ENCODE measurements at places on chromosomes 2 and 18.
A peak's percentile ranks its signal among the peaks of the same experiment; 100 is the strongest.

DNA sequence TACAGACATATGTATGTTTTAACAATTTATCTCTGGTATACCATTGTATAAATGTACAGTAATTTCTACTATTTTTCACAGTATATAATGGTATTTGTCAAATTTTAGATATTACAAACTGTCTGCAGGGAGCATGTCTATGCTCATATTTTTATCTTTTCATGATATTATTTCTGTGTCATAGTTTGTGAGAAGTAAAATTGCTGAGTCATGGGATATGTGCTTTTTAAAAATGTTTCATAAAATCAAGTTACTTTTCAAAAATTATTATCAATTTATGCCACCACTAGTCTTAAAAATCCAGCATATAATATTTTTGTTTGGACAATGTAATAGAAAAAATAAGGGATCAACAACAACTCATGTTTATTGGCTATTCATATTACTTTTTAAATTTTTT is 9.1 kb upstream of the ZNF804A start:
- no peak for DNase-seq

DNA sequence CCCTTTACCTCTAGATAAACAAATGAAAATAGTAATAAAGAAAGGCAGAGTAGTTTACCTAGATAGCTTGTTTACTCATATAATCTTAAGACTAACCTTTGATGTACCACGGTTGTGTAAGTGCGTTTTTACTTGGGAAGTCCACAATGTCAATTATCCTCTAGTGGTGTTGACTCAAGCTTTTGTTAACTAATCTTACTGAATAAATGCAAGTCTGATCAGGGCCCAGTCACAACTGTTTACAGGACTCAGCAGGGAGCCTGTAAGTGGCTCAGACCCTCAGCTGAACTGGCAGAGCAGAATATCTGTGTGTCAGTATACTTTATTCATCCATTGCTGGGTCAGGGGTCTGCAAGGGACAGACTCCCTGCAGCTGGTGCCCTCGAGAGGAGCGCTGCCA is 98.1 kb upstream of the ACAA2 start:
- DNase-seq: no peak

DNA sequence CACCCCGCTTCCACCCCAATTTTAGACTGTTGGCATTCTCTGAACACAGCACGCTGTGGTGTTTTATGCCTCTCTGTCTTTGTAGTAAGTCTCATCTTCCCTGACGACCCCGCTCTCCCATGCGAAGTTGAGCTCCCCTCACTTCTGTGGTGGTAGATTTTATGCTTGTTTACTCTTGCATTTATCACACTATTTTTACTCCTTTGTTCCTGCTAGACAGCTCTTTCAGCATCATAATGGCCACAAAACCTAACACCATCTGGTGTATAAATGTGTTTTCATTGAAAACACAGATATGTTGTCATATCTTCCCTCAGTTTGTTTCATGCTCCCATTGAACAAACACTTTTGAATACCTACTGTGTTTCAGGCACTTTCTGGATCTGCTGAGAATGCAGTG is 57.1 kb downstream of the PKP4 start:
- no peak for DNase-seq

DNA sequence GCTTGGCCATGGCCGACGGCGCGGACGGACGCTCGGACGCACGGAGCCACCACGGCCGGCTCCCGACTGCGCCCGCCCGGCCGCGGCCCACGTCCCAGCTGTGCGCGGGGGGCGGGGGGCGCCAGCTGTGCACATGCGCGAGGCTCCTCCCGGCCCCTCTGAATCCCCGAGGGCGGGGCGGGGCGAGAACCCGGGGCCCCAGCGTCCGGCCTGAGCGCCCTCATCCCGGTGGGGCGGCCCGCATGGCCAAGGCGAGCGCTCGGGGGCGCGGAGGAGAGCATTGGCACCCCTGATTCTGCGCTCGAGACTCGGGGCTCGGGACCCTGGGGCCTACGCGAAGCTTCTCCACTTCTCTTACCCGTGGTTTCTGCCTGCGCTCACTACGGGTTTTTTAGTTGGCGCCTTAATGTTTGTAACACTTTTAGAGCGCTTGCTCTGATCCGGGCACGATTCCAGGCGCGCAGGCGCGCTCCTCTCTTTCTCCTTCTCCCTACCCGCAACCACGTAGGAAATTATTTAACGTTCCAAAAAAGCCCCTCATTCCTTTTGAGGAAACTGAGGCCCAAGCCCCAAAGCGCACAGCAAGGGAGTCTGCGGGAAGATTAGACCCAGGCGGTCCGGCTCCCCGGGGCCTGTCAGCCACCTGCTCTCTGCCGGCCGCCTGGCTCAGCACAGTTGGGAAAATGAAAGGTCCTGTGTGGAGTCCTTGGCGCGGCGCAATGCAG is at the start of gene PXDN:
Gene PXDN (minus strand): TSS at position 70 of the 725 bp plus-strand sequence. CDS start 60 bp downstream, at position 10.
- peak; percentile 80 for DNase-seq

DNA sequence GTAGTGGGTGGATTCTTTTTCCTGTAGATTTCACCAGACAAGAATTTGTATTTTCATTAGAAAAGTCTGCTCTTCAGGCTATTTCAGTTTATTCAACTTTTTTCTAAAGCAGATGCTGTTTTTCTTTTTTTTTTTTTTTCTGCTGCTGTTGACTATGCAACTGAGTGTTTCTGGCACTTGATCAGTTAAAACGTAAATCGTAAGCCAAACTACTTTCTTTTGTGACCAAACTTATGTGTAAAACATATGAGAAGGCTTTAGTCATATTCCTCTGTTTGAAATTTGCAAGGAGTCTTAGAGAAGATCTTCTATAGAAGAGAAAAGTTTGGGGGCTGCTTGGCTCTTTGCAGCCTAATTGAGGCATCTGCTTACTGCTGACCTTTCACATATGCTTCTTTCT is 170.1 kb downstream of the PARD3B start:
- no peak for DNase-seq

- no peak for DNase-seq
Observed at GRCh38 chr2:43851011-43851980, 12.5 kb downstream of the ABCG8 start.

DNA sequence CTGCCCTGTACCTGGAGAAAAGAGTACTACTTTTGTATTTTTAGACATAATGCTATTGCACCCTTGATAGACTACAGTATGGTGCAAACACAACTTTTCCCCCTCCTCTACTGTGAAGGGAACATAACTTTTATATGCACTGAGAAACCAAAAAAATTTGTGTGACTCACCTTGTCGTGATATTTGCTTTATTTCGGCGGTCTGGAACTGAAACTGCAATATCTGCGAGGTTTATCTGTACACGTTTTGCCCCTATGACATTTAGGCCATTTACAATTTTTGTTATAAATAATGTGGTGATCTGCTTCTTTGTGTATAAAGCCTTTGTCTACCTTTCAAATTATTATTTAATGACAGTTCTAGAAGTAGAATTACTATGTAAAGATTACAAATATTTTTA is 34.4 kb upstream of the AAK1 start:
- no peak for DNase-seq

DNA sequence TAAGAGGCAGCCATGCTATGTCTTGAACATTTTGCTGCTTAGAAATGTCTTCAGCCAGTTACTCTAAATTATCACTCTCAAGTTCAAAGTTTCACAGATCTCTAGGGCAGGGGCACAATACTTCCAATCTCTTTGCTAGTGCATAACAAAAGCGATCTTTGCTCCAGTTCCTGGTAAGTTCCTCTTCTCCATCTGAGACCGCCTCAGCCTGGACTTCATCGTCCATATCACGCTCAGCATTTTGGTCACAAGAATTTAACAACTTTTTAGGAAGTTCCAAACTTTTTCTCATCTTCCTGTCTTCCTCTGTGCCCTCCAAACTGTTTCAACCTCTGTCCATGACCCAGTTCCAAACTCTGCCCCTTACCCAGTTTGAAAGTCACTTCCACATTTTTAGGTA is 8.8 kb upstream of the SLC35F5 start:
- no peak for DNase-seq

DNA sequence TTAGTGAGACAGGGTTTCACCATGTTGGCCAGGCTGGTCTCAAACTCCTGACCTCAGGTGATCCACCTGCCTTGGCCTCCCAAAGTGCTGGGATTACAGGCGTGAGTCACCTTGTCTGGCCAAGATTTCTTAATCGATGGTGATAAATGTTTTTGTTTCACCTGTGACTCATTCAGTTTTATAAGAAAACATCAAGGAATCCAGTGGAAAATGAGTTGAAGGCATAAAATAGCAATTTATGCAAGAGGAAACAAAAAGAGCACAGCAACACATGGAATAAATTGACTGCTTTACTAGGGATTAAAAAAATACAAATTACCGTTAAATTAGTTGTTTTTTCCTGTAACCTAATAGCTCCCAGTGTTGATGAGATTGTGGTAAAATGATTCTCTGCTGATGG is 80.2 kb downstream of the CDK15 start:
- no peak for DNase-seq

DNA sequence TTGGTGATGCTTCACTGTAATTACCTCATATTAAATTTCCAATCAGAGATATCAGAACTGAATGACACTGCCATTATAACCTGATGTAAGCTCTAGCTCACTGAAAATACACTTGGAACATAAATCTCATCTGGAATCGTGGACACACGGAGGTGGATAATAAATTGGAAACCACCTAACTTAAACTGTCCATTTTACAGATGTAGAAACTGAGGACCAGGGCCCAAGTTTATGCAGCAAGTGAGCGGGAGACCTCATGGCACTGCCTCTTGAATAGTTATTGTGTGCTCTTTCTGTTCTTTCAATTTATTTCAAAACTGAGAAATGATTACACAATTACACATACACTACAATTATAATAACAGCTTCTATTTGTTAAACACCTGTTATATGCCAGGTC is 20.8 kb downstream of the CCDC68 start:
- DNase-seq: no peak

GRCh38 chr2:20216130-20217025 is 8.6 kb downstream of the SDC1 start:
- no peak for DNase-seq

- no peak for DNase-seq
Observed at GRCh38 chr2:169849710-169850109, 22.5 kb downstream of the UBR3 start.

GRCh38 chr2:108377815-108378630 is at the start of gene SULT1C4:
Gene SULT1C4 (plus strand): TSS chr2:108377954. CDS start chr2:108378338, 384 bp downstream.
- peak; percentile 54 for DNase-seq

DNA sequence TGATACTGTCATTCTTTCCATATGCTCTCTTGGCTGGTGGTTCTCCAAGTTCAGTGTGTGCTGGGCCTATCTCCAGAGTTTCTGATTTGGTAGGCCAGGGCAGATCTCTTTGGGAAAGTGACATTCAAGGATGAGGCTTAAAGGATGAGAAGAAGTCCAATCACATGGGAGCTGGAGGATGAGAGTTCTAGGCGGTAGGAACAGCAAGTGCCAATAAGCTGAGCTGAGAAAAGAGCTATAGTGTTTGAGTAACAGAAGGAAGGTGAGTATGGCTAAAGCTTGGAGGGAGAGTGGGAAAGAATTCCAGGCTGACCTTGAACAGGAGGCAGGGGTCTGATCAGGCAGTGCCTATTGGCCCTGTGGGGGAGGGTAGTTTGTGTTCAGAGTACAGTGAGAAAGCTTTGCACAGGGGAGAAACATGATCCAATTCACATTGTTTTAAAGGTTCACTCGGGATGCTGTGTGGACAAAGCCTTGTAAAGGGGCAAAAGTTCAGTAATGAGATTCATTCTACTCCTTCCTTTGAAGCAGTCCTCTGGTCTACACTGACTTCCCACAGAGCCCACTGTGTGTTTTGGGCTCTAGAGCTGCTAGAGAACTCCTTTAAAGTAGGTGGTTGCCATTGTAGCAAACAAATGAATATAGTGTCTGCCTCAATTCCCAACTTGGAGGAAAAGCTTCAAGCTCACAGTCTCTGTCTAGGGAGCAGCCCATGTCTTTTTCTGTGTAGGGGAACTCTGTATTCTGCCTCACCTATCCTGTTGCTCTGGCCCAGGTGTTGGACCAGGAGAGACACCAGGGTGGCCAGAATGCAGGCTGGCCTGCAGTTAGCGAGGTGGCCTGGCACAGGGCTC is 81.8 kb downstream of the FASTKD2 start:
- DNase-seq: no peak

DNA sequence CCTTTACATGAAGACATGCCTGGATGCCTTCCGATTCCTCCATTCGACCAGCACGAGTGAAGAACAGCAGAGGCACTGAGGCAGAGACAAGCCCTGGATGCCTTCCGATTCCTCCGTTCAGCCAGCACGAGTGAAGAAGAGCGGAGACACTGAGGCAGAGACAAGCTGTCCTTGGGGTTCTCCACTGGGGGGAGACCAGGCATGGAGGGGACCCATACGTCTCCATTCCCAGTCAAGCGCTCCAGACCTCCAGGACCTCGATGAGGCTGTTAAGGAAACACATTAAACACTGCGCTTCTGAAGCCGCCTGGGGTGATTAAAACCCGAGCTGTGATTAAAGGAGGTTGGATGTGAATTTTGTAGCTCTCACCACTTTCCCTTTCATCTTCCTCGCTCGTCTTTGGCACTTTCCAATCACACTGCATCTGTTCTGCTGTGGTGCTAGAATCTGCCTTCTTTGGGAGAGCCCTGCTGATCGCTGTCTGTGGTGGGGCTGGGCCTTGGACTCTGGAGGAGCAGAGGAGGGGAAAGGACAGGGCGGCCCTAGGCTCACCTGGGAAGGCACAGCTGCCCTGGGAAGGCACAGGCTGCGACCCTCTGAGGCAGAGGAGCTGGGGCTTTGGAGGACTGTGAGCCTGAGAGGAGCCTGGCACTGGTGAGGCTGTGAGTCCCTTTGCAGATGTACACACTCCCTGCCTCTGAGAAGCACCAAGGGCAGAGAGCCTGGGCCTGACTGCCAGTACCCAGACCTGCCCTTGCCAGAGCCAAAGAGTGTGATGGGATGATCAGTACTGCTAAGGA is 463.1 kb upstream of the HS6ST1 start:
- DNase-seq: no peak

DNA sequence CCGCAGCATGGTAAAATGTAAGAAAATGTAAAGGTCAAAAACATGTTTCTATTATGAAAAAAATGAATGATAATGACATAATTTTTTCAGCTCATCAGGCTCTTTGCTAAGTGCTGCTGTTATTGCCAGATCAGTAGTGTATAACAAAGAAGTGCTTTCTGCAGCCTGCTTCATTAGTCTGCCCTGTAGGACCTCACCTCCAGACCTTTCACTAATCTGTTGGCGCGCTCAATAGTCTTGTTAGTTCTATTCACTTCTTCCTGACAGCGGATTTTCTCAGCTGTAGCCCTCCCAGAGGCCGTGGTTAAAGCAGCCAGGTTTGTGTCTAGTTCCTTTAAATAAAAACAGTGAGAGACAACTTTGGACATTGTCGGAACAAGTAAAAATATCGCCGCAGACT is 97.7 kb downstream of the CDCA7 start:
- no peak for DNase-seq

DNA sequence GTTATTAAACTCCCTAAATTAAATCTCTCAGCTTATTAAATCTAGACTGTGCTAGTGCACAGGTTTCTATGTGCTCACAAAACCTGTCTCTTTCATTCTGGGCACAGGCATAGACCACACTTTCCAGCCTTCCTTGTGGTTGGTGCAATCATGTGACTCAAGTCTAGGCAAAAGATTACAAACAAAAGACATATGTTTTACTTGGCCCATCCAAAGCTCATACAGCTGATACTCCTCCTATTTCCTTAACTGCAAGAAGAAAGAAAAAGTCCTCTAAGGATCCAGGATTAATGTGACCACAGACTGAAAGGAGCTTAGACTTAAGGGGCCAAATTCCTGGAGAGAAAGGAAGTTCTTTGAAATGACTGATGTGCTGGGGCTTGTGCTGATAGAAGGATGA is 731.3 kb upstream of the RAB6C start:
- DNase-seq: no peak

Measured in cardiac muscle cell (in vitro differentiated cells and primary cell).